ENCODE measurements at places on chromosomes 1 and 21. TPM values are rescaled to one million over a fixed set of nuclear protein-coding genes. Genes with fewer than 3 reads are reported as not detected.

DNA sequence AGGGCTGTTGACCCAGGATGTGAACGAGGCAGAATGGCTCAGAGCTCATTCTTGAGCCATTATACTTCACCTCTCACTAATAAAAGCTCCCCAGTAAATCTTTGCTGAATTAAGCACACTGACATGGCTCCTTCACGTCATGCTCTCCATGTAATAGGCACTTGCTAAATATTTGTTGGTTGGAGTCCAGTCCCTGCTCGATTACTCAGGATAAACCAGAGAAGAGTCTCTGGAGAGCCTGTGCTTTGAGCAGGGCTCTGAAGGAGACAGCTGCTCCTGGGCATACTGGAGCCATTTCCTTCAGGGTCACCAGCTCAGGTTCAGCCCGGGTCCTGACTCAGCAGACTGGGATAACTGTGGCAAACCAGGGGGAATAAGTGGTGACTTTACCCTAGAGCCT, 46.9 kb downstream of the HLX start:
- DNase-seq, result no peak

GRCh38 chr1:29237852-29238619, 1.7 kb downstream of the PTPRU start:
- peak; percentile 37 for DNase-seq

DNA sequence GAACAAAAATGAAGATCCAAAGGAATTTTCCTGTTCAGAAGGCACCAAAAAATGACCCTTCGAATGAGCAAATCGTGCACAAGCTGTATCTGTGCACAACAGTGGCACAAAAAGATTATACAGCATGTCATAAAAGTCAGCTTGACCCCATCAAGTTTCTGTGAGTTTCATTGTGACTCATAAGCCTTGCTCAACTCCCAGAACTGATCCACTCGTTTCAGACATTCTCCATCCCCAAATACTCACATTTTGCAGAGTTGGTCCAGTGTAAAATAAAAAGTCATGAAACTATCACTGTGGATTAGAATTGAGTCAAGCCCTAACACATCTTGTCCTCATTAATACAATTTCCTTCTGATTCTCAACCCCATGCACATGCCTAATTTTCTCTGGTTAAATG, 174.7 kb upstream of the PKN2 start:
- no peak for DNase-seq

The GJB5 gene
- total RNA-seq, result not detected
